Naive thymus-derived CD8-positive, alpha-beta T cell (primary cell): ENCODE measurements at places on chromosomes 11 and 22.

- DNase-seq = no peak
- H3K27ac ChIP-seq = peak overlapping the region; percentile 48
- no peaks in the 10 kb centered on the region for H3K27me3 ChIP-seq
- no peak overlapping the region for H3K4me3 ChIP-seq
- H3K4me1 ChIP-seq = peaks cover 15% of the 10 kb centered on the region
Observed at GRCh38 chr11:46367916-46368267, 13.6 kb upstream of the MDK start.

DNA sequence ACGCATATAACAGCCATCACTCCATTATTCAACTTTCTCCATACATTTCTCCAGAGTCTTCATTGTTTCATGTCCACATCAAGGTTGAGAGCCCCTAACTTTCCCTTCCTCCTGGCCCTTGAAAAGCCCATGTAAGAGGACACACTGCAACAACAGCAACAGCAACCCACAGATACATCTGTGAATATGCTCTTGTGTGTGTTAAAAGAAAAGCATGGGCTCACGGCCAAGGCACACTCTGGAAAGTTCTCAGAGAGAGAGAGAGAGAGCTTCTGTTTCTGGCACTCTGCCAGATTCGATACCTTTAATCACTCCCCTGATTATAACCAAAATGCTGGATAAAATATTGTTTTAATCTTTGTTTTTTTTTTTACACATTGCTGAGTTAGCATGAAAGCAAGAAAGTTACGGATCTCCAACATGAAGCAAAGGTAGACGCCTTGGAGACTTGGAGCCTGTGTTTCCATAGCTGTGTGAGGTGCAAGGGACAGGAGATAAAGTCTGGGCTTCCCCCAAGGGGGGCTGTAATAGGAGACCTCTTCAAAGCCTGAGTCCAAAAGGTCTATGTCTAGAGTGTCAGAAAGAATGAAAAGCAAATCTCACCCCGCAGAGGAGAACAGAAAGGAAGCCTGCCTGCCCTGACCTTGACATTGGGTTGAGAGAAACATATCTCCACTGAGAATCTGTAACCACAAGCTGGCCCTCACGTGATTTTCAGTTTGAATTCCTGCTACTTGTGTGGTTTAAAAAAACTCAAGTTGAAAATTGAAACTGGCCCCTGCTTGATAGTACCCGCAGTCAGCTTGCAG, 33.7 kb upstream of the MPPED1 start:
- DNase-seq = no peak
- H3K4me1 ChIP-seq = peaks cover 22% of the 10 kb centered on the region
- H3K36me3 ChIP-seq = no peaks in the 10 kb centered on the region
- no peak overlapping the region for H3K4me3 ChIP-seq
- H3K27me3 ChIP-seq = peaks cover 66% of the 10 kb centered on the region
- no peak overlapping the region for H3K27ac ChIP-seq

DNA sequence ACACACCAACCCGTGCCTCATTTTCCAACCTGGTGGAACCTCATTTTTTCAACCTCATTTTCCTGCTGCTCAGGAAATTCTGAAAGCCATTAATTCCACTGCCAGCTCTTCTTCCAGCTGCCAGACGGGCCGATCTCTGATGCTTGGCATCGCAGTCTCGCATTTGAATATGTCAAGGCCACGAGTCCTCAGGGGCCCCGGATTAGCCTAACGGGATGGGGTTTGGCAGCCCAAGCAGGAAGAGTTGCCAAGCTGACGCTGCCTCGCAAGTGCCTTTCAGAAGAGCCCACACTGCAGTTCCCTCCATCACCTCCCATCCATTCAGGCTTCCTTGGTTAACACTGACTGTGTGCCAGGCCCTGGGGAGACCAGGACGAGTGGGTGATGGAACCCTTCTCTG, 8.7 kb downstream of the RASD2 start:
- peaks cover 17% of the 10 kb centered on the region for H3K27me3 ChIP-seq
- no peak for DNase-seq
- no peaks in the 10 kb centered on the region for H3K36me3 ChIP-seq
- peaks cover 20% of the 10 kb centered on the region for H3K4me1 ChIP-seq
- no peak overlapping the region for H3K27ac ChIP-seq

GRCh38 chr11:2363577-2364370, 13.3 kb upstream of the CD81 start:
- no peaks in the 10 kb centered on the region for H3K4me1 ChIP-seq
- H3K27ac ChIP-seq = no peak overlapping the region

- peak overlapping the region; percentile 85 for H3K4me3 ChIP-seq
- DNase-seq = peak; percentile 57
- H3K27me3 ChIP-seq = no peaks in the 10 kb centered on the region
Observed at GRCh38 chr11:130389335-130389935, 39.0 kb downstream of the ADAMTS8 start.

GRCh38 chr11:65538915-65539743, 14.2 kb downstream of the SCYL1 start:
- no peaks in the 10 kb centered on the region for H3K27me3 ChIP-seq
- DNase-seq = no peak
- H3K4me3 ChIP-seq = peak overlapping the region; percentile 28
- peaks cover 23% of the 10 kb centered on the region for H3K36me3 ChIP-seq
- H3K4me1 ChIP-seq = peaks cover 15% of the 10 kb centered on the region
- peak overlapping the region; percentile 59 for H3K27ac ChIP-seq

- DNase-seq = no peak
- H3K27ac ChIP-seq = peak overlapping the region; percentile 98
- peak overlapping the region; percentile 87 for H3K4me3 ChIP-seq
Observed at GRCh38 chr11:35142481-35143075, 3.6 kb downstream of the CD44 start.

GRCh38 chr11:122463530-122463929, 192.0 kb upstream of the UBASH3B start:
- H3K36me3 ChIP-seq = peaks cover 6% of the 10 kb centered on the region
- H3K27me3 ChIP-seq = peaks cover 7% of the 10 kb centered on the region
- H3K27ac ChIP-seq = no peak overlapping the region
- no peaks in the 10 kb centered on the region for H3K4me1 ChIP-seq
- no peak for DNase-seq

GRCh38 chr11:19957294-19957943, 202.9 kb downstream of the DBX1 start:
- no peak overlapping the region for H3K27ac ChIP-seq
- H3K4me1 ChIP-seq = no peaks in the 10 kb centered on the region
- DNase-seq = no peak
- H3K4me3 ChIP-seq = no peak overlapping the region

GRCh38 chr11:848380-848931, 5.8 kb downstream of the TSPAN4 start:
- H3K4me1 ChIP-seq = peaks cover 29% of the 10 kb centered on the region
- peak overlapping the region; percentile 67 for H3K27ac ChIP-seq
- H3K36me3 ChIP-seq = no peaks in the 10 kb centered on the region

DNA sequence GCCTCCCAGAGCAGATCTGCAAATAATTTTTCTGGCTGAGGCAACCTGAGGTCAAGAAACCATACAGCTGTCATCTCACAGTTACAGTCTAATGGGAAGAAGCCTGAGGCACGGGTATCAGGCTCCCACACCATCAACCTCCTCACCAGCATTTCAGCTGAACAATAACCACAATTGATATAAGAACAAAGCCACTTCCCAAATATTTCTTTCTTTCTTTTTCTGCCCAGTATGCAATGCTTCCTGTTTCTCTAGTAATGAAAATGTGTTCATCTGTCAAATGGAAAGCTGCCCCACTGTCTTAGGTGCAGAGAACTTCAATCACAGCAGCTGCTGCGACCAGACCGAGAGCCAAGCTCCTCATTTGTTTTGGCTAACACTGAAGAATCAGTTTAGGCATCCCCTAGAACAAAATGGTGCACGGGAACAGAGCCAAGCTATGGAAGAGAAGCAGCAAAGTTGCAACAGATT, 108.4 kb downstream of the BLID start:
- no peak overlapping the region for H3K27ac ChIP-seq
- no peak overlapping the region for H3K4me3 ChIP-seq
- no peaks in the 10 kb centered on the region for H3K4me1 ChIP-seq
- H3K36me3 ChIP-seq = no peaks in the 10 kb centered on the region
- DNase-seq = no peak

DNA sequence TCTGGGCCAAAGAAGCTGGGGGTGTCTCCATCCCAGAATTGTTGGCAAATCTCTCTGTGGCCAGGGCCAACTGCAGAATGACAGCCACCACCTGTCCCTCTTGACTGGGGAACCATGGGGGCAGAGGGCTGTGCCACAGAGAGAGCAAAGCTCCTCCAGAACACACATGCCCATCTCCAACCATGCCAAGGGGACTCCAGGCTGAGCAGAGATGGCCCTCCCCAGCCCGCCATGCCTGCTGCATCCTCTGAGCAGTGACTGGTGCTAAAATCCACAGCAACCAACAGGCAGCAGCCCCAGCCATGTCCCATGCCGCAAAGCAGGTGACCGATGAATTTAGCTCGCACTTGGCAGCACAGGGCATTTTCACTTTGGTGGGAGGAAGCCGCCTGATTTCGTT, 45.0 kb downstream of the LARGE1 start:
- no peak overlapping the region for H3K4me3 ChIP-seq
- no peak overlapping the region for H3K27ac ChIP-seq
- DNase-seq = no peak
- no peaks in the 10 kb centered on the region for H3K27me3 ChIP-seq
- peaks cover 2% of the 10 kb centered on the region for H3K4me1 ChIP-seq

DNA sequence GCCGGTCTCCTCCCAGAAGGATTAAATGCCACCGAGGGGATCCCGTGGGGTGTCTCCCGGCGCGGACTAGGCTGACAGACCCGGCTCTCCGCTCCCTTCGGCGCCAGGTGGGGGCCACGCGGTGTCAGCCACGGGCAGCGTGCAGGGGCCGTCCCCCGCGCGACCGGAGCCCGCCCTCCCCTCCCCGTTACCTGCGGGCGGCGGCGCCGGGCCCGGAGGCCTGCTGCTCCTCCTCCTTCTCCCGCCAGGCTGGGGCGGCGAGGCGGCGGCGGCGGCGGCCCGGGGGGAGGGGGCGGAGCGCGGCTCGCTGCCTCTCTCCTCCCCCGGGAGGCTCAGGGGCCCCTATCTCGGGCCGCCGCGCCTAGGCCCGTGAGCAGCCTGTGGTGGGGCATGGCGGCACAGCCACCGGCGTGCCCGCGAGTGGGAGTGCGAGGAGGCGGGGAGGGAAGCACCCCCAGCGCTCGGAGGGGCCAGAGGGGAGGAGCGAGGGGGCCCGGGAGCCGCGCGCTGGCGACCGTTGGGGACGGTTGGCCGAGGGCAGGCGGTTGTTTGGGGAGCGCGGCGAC, 450 bp downstream of the ZBTB44 start:
- H3K27me3 ChIP-seq = no peaks in the 10 kb centered on the region
- peak overlapping the region; percentile 97 for H3K27ac ChIP-seq
- DNase-seq = peak; percentile 79
- H3K4me3 ChIP-seq = peak overlapping the region; percentile 98

GRCh38 chr11:117039900-117040299, 58.3 kb downstream of the SIK3 start:
- H3K27me3 ChIP-seq = no peaks in the 10 kb centered on the region
- no peak for DNase-seq
- H3K4me1 ChIP-seq = peaks cover 85% of the 10 kb centered on the region
- H3K36me3 ChIP-seq = no peaks in the 10 kb centered on the region

GRCh38 chr11:114277637-114278341, 18.4 kb upstream of the NNMT start:
- H3K36me3 ChIP-seq = no peaks in the 10 kb centered on the region
- DNase-seq = no peak
- H3K27me3 ChIP-seq = peaks cover 48% of the 10 kb centered on the region
- no peak overlapping the region for H3K27ac ChIP-seq
- no peaks in the 10 kb centered on the region for H3K4me1 ChIP-seq

DNA sequence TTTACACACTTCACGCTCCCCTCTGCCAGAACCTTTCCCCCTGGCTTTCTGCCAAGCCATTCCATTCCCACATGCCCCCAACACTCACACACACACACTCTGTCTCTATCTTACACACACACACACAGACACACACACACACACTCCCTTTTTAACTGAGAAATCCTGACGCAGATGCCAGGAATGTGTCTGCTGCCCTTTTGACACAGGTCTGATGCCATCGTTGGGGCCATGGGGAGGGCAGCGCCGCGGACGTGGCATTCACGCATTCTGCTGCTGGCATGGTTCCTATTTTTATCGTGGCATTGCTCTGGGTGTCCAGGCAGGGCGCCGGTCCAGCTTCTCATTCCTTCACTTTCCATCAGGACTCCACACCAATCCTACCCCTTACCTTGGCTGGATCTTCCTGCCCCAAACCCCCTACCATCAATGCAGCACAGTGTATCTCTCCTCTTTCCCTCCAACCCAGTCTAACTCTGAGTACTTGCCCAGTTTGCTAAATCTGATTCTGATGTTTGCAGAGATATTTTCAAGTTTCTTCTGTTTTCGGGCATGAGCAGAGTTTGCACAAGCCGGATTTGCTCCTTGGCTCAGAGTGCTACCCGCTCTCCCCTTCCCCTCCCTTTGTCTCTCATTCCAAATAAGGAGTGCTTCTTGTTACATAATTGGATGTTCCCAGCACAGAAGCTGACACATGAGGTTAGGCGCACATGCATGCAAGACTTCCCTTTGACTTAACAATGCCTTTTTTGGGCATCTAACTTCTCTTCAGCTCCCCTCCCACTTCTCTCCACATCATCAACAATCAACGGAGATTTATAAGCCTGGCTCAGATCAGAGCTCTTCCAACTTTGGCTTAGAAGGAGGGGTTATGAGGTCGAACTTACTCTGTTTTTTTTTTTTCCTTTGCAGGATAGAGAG, 18.8 kb downstream of the SNX19 start:
- no peak for DNase-seq
- no peak overlapping the region for H3K27ac ChIP-seq
- peaks cover 1% of the 10 kb centered on the region for H3K4me1 ChIP-seq
- H3K27me3 ChIP-seq = no peaks in the 10 kb centered on the region

- H3K27ac ChIP-seq = no peak overlapping the region
- H3K4me3 ChIP-seq = no peak overlapping the region
- DNase-seq = no peak
- no peaks in the 10 kb centered on the region for H3K36me3 ChIP-seq
- H3K4me1 ChIP-seq = no peaks in the 10 kb centered on the region
- no peaks in the 10 kb centered on the region for H3K27me3 ChIP-seq
Observed at GRCh38 chr11:102552020-102552419, 21.5 kb upstream of the MMP7 start.

DNA sequence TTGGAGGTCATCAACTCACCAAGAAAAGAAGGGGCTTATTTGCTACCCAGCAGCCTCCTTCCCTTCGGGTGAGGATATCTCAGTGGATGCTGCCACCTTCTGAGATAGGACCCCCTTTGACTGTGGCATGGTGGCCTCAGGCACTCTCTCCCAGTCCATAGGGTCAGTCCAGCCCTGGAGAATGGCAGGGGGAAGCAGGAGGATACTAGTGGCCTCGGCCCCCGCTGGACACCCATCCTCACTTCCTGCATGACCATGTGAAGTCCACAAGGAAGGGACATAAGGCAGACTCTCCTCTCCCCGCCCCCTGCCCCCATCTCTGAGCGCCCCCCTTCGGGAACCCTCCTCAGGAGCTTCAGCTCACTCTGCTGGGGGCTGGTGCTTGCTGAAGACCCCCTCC, 24.4 kb downstream of the TPBGL start:
- H3K4me3 ChIP-seq = no peak overlapping the region
- peaks cover 18% of the 10 kb centered on the region for H3K36me3 ChIP-seq
- DNase-seq = no peak
